ENCODE measurements at places on chromosomes 3 and 15.

DNA sequence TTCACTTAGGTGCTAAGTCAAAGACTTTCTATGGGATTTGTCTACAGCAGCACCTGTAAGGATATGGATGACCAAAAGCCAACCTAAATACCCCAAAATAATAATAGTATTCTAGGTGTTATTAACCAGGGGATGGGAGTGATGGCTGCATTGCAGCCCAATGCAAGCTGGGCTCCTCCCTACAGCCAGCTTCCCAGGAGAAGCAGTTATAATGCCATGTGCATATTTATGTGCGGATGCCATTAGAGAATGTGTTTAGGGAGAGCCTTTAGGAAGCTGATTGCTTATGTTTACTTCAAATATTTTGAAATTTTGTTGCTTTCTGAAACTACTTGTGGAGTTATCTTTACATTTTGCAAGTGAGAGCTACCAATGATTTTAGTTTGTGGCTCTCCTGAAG, 237.3 kb downstream of the CHST2 start:
- no peak for DNase-seq

- no peak for DNase-seq
Observed at GRCh38 chr3:106529738-106530137, 660.9 kb upstream of the CBLB start.

GRCh38 chr3:45548681-45549075, 45.9 kb upstream of the LIMD1 start:
- no peak for DNase-seq

GRCh38 chr3:10926811-10927521, 65.6 kb upstream of the SLC6A1 start:
- DNase-seq: no peak

DNA sequence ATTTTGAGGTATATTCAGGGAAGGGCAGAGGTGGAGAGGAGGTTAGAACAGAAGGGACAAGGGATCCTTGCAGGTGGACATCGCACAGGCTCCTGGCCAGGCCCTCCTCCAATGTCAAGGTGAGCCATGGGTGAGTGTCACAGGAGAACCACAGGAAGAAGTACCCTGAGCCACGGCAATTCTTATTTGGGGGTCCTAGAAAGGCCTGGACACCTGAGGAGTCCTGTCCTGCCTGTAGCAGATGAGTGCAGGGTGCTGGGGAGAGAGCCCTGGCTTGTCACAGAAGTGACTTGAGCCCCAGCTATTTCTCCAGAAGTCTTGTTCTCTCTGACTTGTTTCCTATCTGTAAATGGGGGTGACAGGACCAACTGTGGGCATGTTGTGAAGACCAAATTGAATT, 4.3 kb downstream of the SLC6A20 start:
- no peak for DNase-seq

GRCh38 chr3:72338082-72338941, 509.9 kb downstream of the SHQ1 start:
- DNase-seq: no peak

- DNase-seq: no peak
Observed at GRCh38 chr3:175433026-175433674, 574.0 kb downstream of the NAALADL2 start.

Measured in activated T-helper 1 cell treated with Interleukin-2 at 50 U/mL for 16 hours (primary cell).